ENCODE measurements at places on chromosomes 11 and 22. TPM values are rescaled to one million over a fixed set of nuclear protein-coding genes. Genes with fewer than 3 reads are reported as not detected.

GRCh38 chr11:19628018-19628417 lies 84.6 kb upstream of the NAV2 start:
- no peak overlapping the region for H3K4me3 ChIP-seq
- H3K27me3 ChIP-seq = peaks cover 16% of the 10 kb centered on the region

GRCh38 chr11:31974366-31975136 lies 116.3 kb upstream of the RCN1 start:
- DNase-seq = no peak
- H3K27me3 ChIP-seq = peaks cover 22% of the 10 kb centered on the region
- H3K4me1 ChIP-seq = no peaks in the 10 kb centered on the region
- H3K36me3 ChIP-seq = no peaks in the 10 kb centered on the region
- no peak overlapping the region for H3K27ac ChIP-seq
- H3K4me3 ChIP-seq = no peak overlapping the region

DNA sequence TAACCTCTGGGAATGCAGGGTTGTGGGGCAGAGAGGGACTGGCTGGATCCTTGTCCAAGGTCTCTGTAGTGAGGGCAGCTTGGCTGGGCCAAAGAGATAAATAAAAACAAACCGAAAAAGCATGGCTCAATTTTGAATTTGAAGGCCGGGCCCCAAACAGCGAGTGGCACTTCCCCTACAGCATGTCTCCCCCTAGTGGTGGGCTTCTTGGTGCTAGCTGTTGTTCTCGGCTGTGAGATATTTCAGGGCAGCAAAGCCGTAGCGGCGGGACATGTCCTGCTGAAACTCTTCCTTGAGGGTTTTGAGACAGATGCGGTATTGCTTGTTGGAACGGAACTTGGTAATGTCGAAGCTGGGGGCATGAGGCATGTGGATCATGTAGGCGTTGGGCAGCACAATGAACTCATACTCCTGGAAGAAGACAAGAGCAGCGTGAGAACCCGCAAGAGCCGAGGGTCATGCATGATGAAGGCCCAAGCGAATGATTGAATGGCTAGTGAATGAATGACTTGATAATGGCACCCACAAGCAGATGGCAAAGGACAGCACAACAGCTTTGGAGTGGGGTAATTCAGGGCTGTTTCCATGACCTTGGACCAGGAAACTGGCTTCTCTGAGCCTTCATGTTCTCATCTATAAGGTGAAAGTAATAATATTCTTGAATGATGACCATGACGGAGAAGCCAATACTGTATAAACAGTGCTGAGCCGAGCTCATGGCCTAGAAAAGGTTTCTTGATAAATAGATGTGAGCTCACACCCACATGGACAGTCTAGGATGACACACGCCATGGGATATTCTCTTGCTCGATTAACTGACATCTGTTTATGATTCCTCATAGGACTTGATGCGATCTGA lies 216.3 kb upstream of the SYN3 start:
- H3K36me3 ChIP-seq = no peaks in the 10 kb centered on the region
- H3K27me3 ChIP-seq = no peaks in the 10 kb centered on the region
- H3K4me1 ChIP-seq = no peaks in the 10 kb centered on the region
- DNase-seq = peak; percentile 24

The C11orf87 gene
- total RNA-seq = not detected
